Left ventricle myocardium superior (tissue), 1 donor: ENCODE measurements at places on chromosomes 6 and 20. TPM values are rescaled to one million over a fixed set of nuclear protein-coding genes. Genes with fewer than 3 reads are reported as not detected.
A peak's percentile ranks its signal among the peaks of the same experiment; 100 is the strongest.

- peak; percentile 91 for DNase-seq
These were observed 79.8 kb downstream of the NFATC2 start for GRCh38 chr20:51462566-51463276.

DNA sequence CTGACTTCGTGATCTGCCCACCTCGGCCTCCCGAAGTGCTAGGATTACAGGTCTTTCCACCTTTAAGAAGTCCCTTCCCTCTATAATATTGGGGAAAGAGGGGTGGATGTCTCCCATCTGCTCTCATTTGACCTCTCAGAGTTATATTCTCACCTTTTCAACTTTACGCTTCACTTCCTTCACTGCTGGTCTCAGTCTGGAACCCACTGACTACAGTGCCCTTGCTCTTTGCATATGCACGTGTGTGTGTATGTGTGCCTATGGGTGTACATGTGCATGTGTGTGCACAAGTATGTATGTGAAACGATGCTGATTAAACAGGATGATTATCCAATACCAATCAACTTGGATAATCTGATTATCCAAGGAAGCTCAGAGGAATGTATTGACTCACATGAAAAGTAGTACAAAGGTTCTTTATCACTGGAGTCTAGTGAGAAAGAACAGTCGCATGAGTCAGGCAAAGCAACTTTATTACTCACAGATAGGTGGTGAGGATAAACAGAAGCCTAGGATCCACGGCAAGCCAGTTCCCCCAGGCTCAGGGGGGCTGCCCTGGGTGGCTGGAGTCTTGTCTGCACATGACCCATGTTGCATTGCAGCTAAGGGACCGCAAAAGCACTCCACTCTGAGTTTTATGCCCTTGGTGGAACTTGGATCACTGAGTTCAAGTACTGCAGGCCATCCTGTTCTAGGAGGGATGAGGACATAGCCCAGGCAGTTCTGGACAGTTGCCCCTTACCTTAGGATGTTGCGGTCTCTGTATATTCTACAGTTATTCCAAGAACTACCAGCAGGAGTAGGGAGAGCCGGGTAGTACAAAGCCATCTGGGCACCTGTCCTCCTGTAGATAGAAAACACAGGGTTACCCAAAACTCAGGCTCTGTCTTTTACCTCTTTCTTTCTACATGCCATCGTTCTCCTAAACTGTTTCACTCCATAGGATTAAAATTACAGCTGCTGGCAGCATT lies 50.9 kb downstream of the SNRNP48 start:
- no peak for DNase-seq

The FAM217A gene
- not detected for total RNA-seq

The SLCO4A1 gene
- 9.4 TPM for total RNA-seq

- DNase-seq: no peak
These were observed 41.3 kb downstream of the CDH26 start for GRCh38 chr20:59999502-59999901.

- DNase-seq: no peak
These were observed at the start of gene GTSF1L for GRCh38 chr20:43726811-43727338. Gene GTSF1L, minus strand, starts transcription at chr20:43727002. Its CDS starts 308 bp downstream, at chr20:43726694.

The SASH1 gene
- total RNA-seq: 31.8 TPM

The MYT1 gene
- total RNA-seq: 0.20 TPM

GRCh38 chr6:163916315-163917081 lies 502.0 kb downstream of the QKI start:
- DNase-seq: no peak
